ENCODE measurements at places on chromosomes 2 and 18.

GRCh38 chr2:168593713-168594112 is 137.6 kb downstream of the CERS6 start:
- no peak for DNase-seq

GRCh38 chr2:150507071-150507470 is 19.6 kb upstream of the RND3 start:
- no peak for DNase-seq

DNA sequence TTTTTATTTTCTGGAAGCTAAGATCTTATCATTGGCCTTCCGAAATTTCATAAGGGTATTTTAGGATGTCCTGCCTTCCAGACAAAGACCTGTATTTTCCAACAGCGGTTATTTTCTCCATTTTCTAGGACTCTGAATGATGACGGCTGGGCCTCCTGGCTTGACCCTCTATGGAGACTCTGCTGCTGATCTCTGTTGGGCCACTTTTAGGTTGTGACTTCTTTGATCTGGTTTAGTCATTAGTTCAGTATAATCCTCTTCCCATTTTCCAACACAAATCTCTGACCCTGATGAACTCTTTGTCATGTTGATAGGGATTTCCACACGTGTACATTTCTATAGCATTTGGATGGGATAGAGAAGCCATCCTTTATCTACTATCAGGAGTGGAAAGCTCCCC is 93.7 kb downstream of the HS1BP3 start:
- no peak for DNase-seq

DNA sequence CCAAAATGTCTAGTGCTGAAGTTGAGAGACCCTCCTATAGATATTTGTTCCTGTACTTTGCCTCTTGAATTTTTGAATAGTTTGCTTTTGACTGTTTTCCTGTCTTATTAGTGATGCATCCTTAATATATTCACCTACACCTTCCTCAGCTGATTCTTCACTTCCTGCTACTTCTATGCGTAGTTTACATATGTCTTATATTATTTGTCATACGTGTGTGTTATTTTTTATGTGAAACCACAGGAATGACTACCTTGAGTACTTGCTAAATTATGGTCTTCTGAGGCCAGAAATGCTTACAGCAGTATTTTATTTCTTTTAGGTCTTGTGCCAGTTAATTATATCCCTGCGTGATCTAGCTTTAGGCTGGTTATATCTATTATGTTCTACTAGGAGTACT is 9.9 kb downstream of the UBE2E3 start:
- no peak for DNase-seq

DNA sequence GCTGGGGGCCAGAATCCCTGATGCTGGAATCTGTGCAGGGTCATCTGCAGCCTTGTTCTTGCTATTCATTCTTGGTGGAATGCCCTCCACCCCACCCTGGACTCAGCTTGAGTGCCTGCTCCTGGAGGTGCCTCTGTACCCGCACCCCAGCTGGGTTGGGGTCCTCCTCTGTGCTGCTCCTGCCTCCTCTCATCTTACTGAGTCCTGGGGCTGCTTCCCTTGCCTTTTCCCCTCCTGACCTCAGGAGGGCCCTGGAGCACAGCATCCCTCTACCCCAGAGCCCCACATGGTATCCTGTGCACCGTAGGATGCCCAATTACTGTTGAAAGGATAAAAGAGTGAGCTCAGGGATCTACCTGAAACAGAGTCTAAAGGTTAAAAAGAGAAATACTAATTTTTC is 81.6 kb downstream of the CIB4 start:
- no peak for DNase-seq

GRCh38 chr2:29829841-29830240 is 91.5 kb downstream of the ALK start:
- no peak for DNase-seq

GRCh38 chr2:146143971-146144370 is 1624.1 kb upstream of the ZEB2 start:
- no peak for DNase-seq

GRCh38 chr2:106642679-106643078 is 155.5 kb downstream of the CD8B2 start:
- DNase-seq: no peak

DNA sequence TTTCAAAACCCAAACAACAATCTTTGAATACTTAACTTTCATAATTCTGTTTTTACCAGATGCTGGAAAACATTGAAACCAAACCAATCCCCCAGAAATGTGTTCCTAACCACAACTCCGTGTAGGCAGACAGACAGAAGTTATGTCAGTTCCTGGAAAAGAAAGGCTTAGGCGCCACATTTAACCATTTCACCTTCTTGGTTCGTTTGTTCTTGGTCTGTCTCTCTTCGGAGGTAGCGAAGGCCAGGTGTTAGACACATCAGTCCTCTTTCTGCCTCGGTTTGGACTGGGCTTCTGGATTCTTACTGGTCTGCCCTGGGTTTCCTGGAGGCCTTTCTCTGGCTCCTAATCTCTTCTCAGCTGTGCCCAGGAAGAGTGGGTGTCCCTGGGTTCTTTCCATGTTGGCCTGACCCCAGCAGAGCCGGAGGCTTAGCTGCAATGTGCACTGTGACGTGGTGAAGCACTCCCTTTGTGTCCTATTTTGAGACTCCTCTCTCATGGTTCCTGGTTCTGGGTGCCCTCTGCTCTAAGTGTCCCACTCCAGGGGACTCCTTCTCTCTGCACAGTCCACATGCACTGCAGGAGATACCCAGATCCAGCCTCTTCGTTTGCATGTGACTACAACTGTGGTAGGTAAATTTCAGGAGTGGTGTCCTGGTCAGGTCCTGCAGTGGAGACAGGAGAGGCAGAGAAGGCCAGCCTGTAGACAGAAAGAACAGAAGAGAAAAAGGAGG is 23.1 kb upstream of the RAB31 start:
- no peak for DNase-seq

DNA sequence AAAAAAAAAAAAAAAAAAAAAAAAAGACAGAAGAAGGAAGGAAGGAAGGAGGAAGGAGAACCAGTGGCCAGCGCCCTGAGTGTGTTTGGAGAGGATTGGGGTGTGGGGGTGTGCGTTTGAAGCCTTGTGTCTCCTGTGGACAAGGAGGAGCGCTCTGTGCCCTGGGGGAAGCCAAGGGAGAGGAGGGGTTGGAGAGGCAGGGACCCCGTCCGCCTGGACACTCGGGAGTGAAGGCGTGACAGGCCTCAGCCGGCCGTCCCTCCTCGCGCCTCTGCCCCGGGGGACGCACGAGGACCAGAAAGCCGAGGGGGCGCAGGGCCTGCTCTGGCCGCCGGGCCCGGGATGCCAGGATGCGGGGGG is 44.9 kb downstream of the SERTAD2 start:
- peak; percentile 80 for DNase-seq

DNA sequence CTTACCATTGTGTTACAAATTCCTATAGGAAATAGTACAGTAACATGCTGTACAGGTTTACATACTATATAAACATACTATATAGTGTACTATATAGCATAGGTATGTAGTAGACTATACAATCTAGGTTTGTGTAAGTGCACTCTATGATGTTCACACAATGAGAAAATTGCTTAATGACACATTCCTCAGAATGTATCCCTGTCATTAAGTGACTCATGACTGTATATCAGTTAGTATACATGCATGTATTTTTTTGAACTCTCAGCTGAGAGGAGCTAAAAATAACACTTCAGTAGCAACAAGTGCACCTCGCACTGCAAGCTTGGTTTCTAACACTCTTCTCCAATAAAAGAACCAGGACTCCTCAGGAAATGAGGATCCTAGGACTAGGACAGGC is 19.5 kb upstream of the ASXL3 start:
- no peak for DNase-seq

DNA sequence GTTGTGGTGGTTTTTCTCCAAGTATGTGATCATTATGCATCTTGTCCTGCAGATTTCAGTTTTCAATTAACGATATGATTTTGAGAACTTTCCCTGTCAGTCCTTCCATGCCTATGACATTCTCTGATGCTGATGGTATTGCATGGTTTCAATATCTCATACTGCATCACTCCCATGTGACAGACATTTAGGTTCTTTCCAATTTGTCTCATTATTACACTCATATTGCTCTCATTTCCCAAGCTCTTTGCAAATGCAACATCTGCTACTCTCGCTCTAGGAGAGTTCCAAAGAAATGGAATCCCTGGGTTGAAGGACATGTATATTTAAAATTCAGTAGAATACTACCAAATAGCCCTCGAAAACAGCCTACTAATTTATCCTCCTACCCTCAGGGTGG is 125.5 kb downstream of the MARCHF4 start:
- no peak for DNase-seq

- no peak for DNase-seq
Observed at GRCh38 chr2:160440888-160441287, 52.7 kb downstream of the RBMS1 start.

- no peak for DNase-seq
Observed at GRCh38 chr2:66334237-66335029, 100.5 kb upstream of the MEIS1 start.

- peak; percentile 69 for DNase-seq
Observed at GRCh38 chr2:222861411-222862105, 722 bp downstream of the ACSL3 start.

- no peak for DNase-seq
Observed at GRCh38 chr2:83143946-83144345, 1315.1 kb downstream of the SUCLG1 start.

DNA sequence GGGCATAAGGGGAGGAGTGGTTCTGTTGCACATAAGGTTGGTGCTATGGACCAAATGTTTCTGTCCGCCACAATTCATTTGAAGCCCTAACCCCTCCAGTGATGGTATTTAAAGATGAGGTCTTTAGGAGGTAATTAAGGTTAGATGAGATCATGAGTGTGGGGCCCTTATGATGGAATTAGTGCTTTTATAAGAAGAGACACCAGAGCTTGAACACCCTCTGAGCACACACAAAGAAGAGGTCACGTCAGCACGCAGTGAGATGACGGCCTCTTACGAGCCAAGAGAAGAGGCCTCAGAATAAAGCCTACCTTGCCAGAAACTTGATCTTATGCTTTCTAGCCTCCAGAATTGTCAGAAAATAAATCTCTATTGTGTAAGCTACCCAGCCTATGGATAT is 386.4 kb upstream of the CYRIA start:
- DNase-seq: no peak

- DNase-seq: no peak
Observed at GRCh38 chr2:105371810-105372209, 27.0 kb downstream of the FHL2 start.

- DNase-seq: no peak
Observed at GRCh38 chr2:43332653-43333052, 106.2 kb upstream of the ZFP36L2 start.

- DNase-seq: peak; percentile 79
Observed at GRCh38 chr2:207143215-207144172, 22.3 kb downstream of the KLF7 start.

DNA sequence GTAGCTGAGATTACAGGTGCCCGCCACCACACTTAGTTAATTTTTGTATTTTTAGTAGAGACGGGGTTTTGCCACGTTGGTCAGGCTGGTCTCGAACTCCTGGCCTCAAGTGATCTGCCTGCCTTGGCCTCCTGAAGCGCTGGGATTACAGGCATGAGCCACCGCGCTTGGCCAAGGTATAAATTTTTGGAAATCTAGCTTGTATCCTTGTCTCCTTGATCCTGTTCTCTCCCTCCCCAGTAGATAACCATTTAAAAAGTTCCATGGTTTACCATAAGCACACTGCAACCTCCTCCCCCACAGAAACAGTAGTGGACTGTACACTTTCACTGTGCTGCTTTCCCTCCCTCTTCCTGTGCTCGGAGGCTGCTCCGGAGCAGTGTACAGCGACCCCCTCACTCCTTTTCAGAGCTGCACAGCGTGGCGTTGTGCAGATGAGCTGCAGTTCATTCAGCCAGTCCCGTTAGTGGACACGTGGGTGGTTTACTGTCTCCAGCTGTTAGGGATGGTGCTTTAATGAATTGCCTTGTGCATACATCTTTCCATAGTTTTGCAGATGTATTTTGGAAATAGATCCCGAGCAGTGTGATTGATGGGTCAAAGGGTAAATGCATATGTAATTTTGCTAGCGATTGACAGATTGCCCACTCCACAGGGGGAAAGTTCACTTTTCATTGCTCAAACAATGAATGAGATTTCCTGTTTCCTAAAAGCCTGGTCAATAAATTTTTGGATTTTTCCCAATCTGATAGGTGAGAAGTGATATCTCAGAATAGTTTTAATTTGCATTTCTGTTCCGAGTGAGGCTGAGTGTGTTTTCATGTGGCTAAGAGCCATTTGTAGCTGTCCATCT is 14.8 kb downstream of the ASB1 start:
- DNase-seq: peak; percentile 53

- DNase-seq: peak; percentile 84
Observed at GRCh38 chr2:238169708-238170251, 11.0 kb downstream of the ERFE start.

- DNase-seq: no peak
Observed at GRCh38 chr18:51330148-51330547, 132.7 kb upstream of the MEX3C start.

DNA sequence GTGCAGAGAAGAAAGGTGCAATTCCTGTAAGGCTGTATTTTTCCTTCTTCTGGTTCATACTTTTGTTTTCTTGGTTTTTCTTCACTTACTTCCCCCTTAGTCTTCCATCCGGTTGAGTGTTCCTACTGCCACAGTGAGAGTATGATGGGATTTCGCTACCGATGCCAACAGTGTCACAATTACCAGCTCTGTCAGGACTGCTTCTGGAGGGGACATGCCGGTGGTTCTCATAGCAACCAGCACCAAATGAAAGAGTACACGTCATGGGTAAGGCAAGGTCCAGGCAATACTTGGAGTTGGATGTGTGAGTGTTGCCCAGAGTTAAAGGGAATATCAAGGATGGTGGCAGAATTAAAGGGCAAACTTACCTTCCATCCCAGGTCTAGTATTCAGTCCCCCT is 108.0 kb downstream of the DTNA start:
- no peak for DNase-seq

- peak; percentile 55 for DNase-seq
Observed at GRCh38 chr2:206642075-206643025, at the start of gene FAM237A. Gene FAM237A (plus strand): TSS chr2:206642487. CDS start chr2:206644237, 1,750 bp downstream.

GRCh38 chr2:170502361-170503130 is 212.6 kb upstream of the SP5 start:
- no peak for DNase-seq

- DNase-seq: no peak
Observed at GRCh38 chr2:30527859-30528258, 80.8 kb downstream of the LCLAT1 start.

- DNase-seq: no peak
Observed at GRCh38 chr2:143815082-143815481, 685.9 kb downstream of the ARHGAP15 start.

Measured in kidney (tissue), 22 donors.